ENCODE measurements at places on chromosomes 12 and 14. TPM values are rescaled to one million over a fixed set of nuclear protein-coding genes. Genes with fewer than 3 reads are reported as not detected.

P2RX7 gene
- total RNA-seq, result 0.96 TPM

PLEKHG7 gene
- total RNA-seq, result not detected

PRH2 gene
- not detected for total RNA-seq

DNA sequence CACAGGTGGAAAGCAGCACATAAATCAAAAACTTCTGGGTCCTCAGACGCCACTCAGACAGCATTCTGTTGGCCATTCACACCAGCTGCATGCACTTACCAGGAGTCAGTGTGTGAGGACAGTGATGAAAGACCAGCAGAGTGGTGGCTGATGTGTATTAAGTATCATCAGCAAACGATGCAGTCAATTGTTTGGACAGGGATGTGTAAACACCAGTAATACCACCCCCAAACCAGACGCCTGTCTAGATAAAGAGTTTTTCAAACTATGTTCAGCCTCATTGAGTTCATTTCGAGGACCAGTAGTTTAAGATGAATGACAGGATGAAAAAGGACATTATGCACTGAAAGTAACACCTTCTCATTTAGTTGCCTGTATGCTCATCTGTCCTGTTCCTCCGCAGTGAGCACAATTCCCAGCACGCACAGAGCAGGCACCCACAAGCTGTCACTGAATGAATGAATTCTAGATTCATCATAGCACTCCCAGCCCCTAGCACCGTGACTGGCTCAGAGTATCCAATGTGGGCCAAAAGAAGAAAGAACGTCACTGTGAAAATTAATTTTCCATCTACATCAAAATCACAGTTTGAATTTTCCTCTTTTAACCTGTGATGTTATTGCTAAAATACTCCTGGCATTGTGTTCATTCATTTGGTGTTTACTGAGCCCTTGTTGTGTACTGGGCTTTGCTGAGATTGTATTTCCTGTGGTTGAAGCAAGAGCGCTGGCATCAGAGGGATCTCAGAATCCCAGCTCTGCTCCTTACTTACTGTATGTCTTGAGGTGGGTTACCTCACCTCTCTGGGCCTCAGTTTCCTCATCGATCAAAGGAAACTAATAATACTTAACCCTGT, 124.8 kb upstream of the NOS1 start:
- no peak for DNase-seq

GRCh38 chr12:118377021-118377883, 897 bp downstream of the SUDS3 start:
- no peak for DNase-seq

GRCh38 chr12:92506460-92506859, 196.3 kb upstream of the PLEKHG7 start:
- no peak for DNase-seq

DNA sequence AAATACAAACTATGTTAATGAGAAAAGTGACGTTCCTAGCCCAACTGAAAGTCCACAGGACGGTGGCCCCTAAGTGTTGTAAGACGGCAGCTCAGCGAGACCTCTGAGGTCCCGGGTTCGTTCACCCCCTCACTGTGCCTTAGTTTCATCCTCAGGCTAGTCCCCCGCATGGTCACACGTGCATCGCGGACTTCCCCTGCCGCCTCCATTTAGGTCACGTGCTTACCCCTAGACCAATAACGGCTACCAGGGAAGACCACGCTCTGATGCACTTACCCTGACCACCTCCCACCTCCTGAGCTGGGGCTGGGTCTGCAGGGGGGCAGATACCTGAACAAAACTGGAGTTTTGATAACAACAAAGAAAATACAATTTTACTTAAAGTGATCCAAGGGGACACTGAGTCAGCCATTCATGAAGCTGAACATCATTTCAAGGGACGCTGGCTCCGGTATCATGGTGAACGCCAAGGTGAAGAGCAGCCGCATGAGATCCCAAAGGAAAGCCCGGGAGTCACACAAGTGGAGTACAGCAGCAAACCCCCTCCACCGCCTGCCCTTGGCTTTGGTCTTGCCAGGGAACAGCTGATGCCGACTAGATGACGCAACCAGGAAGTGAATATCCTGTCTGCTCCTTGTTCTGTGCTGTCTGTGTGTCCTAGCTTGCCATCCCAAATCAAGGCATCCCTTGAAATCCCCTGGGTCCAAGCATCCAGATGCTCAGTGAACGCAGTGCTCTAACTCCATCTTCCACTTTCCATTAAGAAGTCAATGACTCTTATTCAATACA, 274.1 kb downstream of the PCNX1 start:
- no peak for DNase-seq

DNA sequence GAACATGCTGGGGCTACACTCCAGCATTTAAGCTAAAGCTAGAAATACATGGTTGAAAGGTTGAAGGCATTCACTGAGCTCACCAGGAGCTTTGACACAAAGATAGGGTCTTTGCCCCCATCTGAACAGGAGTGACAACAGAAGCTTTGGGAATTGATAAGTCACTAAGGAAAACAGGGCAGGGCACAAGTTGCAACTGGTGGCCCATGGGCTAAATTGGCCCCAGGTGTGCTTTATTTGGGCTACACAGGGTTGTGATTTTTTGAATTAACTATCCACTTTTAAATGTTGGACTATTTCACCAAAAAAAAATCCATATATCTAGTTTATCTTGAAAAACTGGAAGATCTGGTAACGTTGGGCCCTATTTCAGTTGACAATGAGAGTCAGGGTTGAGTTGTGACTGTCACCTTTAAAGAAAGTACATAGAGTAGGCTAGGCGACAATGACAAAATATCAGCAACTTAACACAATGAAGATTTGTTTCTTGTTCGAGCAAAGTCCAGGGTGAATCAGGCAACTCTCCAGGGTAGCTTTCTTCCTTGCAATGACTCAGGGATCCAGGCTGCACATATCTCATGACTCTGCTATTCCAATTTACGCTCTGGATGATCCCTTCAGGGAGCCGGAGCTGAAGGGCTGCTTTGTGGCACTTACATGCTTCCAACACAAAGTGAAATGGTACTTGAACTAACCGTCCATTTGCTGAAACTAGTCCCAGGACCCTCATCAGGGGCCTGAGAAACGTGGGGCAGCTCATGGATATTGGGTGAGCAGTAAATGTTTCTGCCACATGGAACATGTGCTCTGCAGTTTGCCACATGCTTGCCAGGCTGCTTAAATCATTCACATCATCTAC, 13.3 kb upstream of the EIF4B start:
- DNase-seq, result no peak

Measured in kidney epithelial cell (primary cell).